IPS-NIHi11 (cell line): ENCODE measurements at places on chromosomes 3 and 15.

- peak; percentile 11 for DNase-seq
These were observed 179.4 kb downstream of the GBE1 start for GRCh38 chr3:81581966-81582599.

DNA sequence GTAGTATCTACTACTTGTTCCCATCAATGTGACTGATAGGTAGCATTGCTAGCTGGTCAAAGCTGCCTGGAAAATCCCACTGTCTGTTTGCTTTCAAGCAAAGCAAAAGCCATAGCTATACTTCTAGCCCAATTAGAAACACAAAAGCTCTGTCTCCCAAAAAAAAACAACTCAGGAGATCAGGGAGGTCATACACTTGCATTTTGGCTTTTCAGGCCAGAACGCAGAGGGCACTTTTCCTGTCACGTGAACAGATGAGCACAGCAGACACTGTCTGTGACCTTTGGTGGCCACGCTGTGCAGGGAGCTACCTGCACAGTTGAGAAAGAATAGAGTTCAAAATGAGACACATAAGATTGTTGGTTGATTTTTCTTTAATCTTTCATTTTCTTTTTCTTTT is 441.7 kb upstream of the PDZRN3 start:
- peak; percentile 13 for DNase-seq

GRCh38 chr3:171443211-171443957 is 16.8 kb downstream of the TNIK start:
- DNase-seq: no peak

DNA sequence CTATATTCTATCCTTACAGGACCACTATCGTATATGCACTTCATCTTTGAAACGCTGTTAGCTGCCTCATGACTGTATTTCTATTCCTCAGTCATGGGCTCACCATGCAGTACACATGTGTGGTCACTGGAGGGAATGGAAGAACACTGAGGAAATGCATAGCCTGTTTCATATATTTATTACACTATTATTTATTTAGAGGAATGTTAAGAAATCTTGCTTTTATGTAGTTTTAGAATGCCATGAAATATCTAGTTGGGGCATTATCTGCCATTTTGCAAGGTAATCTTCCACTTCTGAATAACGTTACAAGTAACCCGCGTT is 155.7 kb downstream of the IGF1R start:
- no peak for DNase-seq

DNA sequence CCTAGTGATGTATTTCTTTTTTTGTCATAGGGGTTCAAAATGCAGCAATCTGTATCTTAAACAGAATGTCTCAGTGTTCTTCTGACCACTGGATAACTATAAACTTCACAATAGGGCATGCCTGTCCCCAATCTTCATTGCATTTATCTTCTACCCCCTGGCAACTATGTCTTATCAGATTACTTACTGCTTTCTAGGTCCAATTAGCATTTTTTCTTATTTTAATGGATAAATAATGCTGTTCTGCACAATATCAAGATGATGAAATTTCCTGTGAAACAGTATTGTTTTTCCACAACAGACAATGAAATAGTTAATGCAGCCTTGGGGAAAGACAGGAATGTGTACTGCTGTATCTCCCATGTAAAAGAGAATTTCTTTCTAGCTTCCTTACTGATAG is 432.1 kb downstream of the NSUN3 start:
- DNase-seq: no peak

GRCh38 chr3:79810581-79810980 is 42.8 kb upstream of the ROBO1 start:
- DNase-seq: no peak

GRCh38 chr3:160540551-160540950 is 24.8 kb downstream of the KPNA4 start:
- DNase-seq: no peak

GRCh38 chr3:62951037-62951613 is 75.9 kb upstream of the CADPS start:
- no peak for DNase-seq

GRCh38 chr3:170760174-170760526 is 109.8 kb downstream of the RPL22L1 start:
- DNase-seq: no peak

- no peak for DNase-seq
These were observed 49.3 kb downstream of the GRIP2 start for GRCh38 chr3:14490831-14491230.

- no peak for DNase-seq
These were observed 69.5 kb upstream of the VGLL4 start for GRCh38 chr3:11713171-11713570.

DNA sequence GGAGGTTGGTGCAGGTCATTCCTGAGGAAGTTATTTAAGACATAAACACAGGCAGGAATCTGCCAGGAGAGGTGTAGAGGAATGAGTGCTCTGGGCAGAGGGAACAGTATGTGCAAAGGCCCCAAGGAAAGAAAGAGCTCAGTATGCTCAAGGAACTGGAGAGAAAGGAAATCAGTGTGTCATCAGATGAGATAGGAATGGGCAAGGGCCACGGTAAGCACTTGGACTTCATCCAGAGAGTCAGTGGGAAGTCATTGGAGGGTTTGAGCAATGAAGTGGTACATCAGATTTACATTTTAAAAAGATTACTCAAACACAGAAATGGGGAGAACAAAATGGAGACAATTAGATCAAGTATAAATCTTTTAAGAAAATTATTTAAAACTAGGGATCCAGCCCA is 272.2 kb downstream of the ADAMTSL3 start:
- DNase-seq: no peak

GRCh38 chr3:33145221-33145900 is 31.5 kb downstream of the CRTAP start:
- no peak for DNase-seq

- DNase-seq: no peak
These were observed 11.2 kb upstream of the CAPN3 start for GRCh38 chr15:42348083-42348482.

GRCh38 chr15:67146234-67146633 is 80.8 kb downstream of the SMAD3 start:
- no peak for DNase-seq

GRCh38 chr3:109480014-109480413 is 142.7 kb upstream of the DPPA4 start:
- DNase-seq: peak; percentile 20

GRCh38 chr15:62648954-62649353 is 393.6 kb upstream of the TPM1 start:
- no peak for DNase-seq

DNA sequence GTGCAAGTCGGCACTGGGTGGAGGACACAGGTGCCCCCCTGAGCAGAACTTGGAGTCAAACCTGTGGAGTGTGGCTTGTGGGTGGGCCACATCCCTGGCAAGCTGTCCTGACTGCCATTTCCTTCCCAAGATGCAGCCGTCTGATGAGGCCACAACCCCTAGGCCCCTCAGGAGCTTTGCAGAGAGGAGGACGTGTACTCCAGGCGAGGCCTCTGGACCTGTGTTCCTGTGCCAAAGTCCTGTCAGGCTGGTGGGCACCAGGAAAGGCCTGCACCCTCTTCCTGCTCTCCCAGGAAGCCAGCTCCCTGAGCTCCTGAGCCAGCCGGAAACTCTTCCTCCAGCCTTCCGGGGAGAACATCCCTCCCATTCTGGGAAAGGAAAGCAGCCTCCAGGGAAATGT is 48.5 kb downstream of the CMTM6 start:
- no peak for DNase-seq

DNA sequence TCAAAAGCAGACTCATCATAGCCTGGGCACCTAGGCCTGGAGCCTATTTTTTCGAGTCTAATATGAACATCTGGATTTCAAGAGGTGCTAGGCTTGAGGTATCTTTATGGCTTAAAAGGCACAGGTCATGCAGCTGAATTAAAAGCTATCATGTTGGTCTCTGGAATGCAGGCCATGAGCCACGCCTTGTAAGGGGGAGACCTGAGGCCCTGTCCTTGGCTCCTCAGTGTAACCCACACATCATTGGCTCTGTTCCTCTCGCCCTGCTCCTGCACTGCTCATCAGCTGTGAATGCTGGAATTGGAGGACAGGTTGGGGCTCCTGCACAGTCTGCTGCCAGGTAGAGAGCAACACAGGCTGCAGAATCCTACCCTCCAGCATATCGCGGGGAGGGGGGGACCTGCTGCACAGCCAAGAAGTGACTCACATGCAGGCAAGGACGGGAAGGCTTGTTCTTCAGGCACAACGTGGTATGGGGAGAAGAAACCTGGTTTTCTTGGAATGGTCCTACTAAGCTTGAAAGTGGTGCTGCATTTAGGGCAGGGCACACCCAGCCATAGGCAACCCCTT is 146.0 kb downstream of the CHST2 start:
- DNase-seq: no peak

GRCh38 chr3:31275038-31275572 is 257.6 kb upstream of the STT3B start:
- no peak for DNase-seq

- no peak for DNase-seq
These were observed 8.7 kb upstream of the RFX7 start for GRCh38 chr15:56252386-56252785.

DNA sequence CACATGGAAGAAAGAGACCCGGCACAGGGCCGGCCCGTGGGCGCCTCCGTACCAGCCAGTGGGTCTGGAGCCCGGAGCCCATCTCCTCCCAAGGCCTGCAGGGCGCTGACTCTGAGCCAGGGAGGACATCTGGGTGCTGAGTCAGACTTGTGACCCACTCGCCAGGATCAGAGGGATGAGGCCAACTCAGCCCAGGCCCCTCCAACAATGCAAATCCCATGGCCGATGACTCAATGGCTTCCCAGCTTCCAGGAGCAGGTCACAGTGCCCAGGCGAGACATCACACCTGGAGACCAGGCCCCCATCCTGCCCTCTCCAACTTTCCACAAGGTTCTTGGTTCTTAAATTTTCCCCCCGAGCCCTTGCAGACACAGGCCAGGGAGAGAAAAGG is 95.1 kb downstream of the LRIG1 start:
- no peak for DNase-seq

DNA sequence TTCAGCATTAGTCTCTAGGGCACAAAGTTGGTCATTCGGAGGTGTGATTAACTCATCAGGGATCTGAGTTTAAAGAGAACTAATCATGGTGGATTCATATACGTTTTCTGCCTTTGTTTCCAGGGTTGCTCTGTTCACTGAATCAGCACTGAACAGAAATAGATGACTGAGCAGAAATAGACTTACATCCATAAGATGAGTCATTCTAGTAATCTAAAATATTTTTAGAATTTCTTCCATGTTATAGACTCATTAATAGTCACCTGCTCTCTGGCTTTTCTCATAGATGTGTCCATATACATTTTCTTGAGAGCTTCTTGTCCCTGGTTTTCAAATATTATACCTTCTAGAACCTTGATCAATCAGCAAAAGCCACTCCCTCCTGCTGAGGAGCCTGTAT is 837.6 kb upstream of the DPPA4 start:
- DNase-seq: no peak

DNA sequence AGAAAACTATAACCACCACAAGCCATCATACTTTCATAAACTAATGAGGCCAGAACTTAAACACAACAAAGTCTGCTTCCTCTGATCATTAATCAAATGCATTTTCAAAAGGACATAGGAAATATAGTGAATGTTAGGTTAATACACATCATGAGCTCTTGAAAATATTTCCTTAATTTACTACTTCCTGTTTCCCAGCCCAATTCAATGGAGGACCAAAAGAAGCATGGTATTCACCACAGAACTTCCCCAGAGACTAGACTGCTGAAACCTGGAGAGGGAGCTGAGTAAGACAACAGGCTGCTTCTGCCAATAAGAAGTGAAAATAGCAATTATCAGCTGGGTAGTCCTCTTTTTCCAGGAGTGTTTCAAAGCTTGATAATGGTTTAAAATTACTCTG is 250.3 kb downstream of the ULK4 start:
- no peak for DNase-seq

GRCh38 chr3:119239206-119239820 is 1.4 kb downstream of the B4GALT4 start:
- no peak for DNase-seq

DNA sequence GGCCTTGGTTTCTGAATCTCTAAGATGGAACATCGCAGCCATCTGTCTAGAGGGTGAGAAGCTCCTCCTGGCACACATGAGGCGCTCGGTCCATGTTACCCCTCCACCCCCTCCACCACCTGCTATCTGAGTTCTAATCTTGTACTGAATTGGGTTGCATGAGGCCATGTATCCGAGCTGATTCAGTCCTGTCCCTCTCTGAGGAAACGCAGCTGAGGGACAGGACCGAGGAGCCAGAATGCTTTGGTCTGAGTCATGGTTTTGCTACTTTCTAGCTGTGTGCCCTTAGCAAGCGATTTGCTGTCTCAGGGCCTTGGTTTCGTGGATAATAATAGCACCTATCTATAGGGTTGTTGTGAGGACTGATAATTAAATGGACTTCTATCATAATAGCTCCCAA is 87.8 kb upstream of the SEC13 start:
- DNase-seq: no peak

GRCh38 chr3:126197854-126198584 is 17.6 kb upstream of the ALDH1L1 start:
- DNase-seq: peak; percentile 77

- DNase-seq: peak; percentile 87
These were observed 50.3 kb downstream of the CHSY1 start for GRCh38 chr15:101201411-101202174.

DNA sequence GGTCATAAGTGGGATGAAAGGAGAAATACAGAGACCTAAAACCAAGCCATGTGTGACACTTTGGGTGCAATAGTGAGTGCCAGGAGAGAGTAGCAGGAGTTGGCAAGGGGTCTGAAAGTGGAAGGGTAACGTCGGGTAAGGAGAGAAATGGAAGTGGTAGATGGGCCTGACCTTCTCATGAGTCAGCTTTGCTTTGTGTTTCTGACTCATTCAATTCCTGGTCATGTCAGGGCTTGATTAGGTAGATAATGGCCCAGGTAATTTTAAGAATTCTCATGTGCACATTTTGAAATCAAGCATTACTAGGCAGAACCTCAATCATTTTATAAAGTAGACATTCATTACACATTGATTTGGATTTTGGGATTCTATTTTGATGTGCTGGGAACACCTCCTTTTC is 262.5 kb downstream of the SOX2 start:
- DNase-seq: no peak

- peak; percentile 77 for DNase-seq
These were observed 1.4 kb downstream of the GJD2 start for GRCh38 chr15:34753236-34753894.

GRCh38 chr15:39625451-39625850 is 44.6 kb downstream of the THBS1 start:
- no peak for DNase-seq

GRCh38 chr3:192675958-192676649 is 51.2 kb downstream of the FGF12 start:
- DNase-seq: no peak

GRCh38 chr3:95311272-95311671 is 1248.4 kb downstream of the NSUN3 start:
- no peak for DNase-seq

DNA sequence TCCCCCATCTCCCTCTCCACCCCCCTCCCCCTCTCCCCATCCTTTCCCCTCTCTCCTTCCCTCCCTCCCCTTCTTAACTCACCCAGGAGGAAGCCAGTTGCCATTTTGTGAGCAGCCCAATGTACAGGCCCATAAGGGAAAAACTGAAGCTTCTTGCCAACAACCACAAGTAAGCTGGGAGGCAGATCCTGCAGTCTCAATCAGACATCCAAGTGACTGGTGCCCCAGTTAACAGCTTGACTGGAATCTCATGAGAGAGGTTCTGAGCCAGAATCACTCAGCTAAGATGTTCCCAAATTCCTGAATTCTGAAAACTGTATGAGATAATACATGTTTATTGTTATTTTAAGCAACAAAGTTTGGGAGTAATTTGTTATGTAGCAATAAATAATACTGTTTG is 90.7 kb downstream of the C3orf70 start:
- no peak for DNase-seq
